ENCODE measurements at places on chromosomes 6 and 20. TPM values are rescaled to one million over a fixed set of nuclear protein-coding genes. Genes with fewer than 3 reads are reported as not detected.

CST2 gene
- total RNA-seq, result not detected

LINC00237 gene
- not detected for total RNA-seq

FOXO3 gene
- 42.4 TPM for total RNA-seq

IMPG1 gene
- not detected for total RNA-seq

WASF1 gene
- total RNA-seq, result 8.2 TPM

CST4 gene
- total RNA-seq, result not detected
